RCC 7860 (cell line): ENCODE measurements at places on chromosomes 4 and X.
A peak's percentile ranks its signal among the peaks of the same experiment; 100 is the strongest.

DNA sequence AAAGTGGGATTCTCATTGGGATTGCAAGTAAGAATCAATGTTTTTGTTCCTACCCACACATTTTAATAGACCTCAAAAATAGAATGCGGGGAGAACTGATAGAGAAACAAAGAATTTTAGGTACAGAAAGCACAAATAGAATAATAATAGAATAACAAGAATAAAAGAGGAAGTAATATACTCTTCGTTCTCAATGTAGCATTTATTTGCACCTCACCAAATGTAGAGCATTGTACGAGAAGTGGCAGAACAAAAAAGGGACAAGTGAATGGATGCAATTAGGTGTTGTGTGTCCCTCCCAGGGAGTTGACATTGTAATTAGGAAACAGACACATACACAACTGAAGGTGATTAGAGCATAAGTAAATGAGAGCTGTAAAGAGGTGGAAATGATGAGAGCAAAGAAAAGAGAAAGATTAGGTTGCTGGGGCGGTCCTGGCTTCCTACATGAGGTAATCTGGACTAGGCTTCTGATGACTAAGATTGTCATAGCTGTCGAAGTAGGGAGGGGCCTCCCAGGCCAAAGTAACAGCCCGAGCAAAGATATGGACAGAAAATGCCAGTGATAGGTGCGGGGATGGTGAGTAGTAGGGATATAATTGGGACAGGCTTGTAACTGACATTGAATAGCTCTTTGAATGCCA is 10.4 kb downstream of the RAB9A start:
- no peak for DNase-seq

GRCh38 chr4:107366016-107366735 is 330.1 kb upstream of the DKK2 start:
- DNase-seq: no peak

- no peak for DNase-seq
Measured at GRCh38 chr4:44927399-44928380, 201.3 kb upstream of the GNPDA2 start.

GRCh38 chr4:53889326-53890055 is 174.9 kb downstream of the CHIC2 start:
- DNase-seq: no peak

- no peak for DNase-seq
Measured at GRCh38 chr4:162015090-162015489, 148.7 kb downstream of the FSTL5 start.

DNA sequence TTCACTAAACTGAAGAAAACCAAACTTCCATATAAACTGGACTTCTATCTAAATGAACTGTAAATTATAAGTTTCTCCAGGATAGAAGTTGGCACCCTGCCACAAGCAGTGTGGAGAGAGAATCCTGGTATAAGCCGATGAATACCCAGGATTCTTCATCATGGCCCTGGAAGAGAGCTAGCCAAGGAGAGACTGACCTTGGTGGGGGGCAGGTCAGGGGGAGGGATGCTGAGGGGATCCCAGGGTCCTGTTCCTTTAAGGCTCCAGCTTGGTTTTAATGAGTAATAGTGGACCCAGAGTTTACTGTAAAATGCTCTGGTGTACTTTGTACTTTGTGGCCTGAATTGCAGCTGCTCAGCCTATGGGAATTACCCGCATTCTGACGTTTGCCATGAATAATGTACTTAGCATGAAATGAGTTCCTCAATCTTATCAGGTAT is 16.9 kb downstream of the RASSF6 start:
- DNase-seq: peak; percentile 79

DNA sequence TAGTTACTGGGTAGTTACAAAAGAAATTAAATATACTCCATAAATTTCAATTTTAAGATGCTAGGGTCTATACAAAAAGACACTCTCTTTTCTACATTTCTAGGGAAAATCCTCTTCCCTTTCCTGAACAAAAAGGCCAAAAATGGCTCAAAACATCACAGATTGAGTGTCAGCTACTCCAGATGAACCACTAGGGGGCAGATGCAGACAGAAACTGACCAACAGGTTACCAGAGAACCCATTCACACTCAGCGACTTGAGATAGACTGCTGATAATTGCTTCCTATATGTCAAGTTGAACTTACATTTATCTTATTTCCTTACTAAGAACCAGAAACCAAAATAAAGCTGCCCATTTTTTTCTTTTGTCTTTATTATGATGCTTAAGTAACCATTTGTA is 83.4 kb upstream of the MID1IP1 start:
- no peak for DNase-seq

- no peak for DNase-seq
Measured at GRCh38 chrX:48972220-48973164, 848 bp upstream of the KCND1 start.

GRCh38 chrX:11756354-11757318 is 1.4 kb upstream of the MSL3 start:
- DNase-seq: no peak

DNA sequence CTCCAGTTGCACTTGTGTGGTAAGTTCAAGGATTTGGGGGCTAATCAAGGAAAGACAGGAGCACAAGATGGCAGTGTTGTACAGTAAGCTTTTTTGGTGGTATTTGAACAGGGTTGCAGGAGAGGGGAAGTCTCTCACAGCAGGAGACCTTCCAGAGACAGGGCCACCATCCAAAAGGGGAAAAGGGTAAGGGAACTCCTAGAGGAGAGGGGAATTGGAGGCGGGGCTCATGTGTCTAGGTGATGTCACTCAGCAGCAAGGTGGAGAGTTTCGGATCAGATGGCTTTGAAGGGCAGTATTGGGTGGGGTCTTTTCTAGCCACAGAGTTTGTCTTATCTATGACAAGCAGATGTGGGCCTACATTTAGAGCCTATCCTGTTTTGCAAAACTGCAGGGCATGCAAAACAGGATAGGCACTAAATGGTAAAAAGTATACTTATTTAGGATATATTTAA is 13.4 kb upstream of the RNF175 start:
- no peak for DNase-seq

DNA sequence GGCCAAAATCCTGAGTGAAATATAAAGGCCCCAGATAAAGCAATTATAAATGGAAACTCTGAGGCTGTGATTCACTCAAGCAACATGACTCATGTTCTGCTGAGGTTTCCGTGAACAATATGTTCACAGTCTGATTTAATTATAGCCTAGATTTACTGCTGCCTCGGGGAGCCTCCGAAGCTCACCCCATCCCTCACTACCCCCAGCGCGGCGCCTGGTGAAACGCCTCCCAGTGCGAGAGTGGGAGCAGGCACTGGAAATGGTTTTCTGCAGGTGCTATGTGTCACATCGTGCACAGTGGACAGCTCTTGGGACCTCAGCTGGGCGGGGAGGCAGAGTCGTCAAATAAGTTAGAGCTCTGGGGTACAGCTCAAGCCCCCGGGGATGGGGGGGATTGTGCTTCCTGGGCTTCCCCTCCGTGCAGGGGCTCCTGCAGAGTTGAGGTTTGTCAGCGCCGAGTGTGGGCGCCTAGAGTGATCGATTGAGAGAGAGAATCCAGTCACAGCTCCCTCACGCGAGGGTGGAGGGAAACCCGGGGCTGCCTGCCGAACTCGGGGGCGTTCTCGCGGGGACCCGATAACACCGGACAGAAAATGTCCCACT is 110.6 kb downstream of the PHKA2 start:
- peak; percentile 62 for DNase-seq

GRCh38 chr4:189202869-189203271 is 737.8 kb upstream of the FRG1 start:
- DNase-seq: no peak

- DNase-seq: no peak
Measured at GRCh38 chr4:164948975-164949374, 28.5 kb downstream of the TRIM61 start.

DNA sequence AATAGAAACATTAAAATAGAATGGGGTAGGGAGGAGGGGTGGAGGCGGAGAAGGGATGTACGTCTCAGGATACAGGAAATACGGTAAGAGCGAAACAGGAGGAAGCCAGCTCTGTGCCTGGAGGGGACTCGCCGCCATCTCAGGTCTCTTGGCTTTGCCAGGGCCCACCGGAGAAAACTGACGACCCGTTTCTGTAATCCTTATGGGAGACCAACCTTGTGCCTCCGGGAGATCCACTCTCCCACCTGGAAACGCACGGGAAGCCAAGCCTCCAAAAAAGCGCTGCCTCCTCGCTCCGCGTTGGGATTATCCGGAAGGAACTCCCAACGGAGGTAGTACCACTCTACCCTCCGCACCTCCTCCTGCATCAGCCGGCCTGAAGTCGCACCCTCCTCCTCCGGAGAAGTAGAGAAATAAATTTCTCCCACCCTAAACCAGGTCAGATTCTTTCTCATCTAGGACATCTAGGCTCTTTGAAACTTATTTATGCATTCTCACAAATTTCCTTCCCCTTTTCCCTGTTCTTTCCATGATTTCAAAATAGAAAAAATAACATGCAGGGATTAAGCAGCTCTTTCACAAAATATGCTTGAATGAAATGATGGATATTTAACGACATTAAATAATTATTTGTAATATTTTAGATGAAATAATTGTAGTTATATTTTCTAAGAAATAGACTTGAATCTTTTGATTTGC is at the start of gene NBDY:
Gene NBDY (plus strand): TSS at position 92 of the 699 bp plus-strand sequence. CDS start 111 bp downstream, at position 203.
- DNase-seq: peak; percentile 14

GRCh38 chrX:17390419-17390850 is 15.4 kb downstream of the NHS start:
- DNase-seq: no peak

GRCh38 chr4:121154103-121154515 is 10.0 kb downstream of the TNIP3 start:
- no peak for DNase-seq

- DNase-seq: no peak
Measured at GRCh38 chr4:123363729-123364128, 32.9 kb upstream of the SPRY1 start.

GRCh38 chr4:158811704-158812103 is 42.9 kb downstream of the FNIP2 start:
- no peak for DNase-seq

GRCh38 chrX:136747003-136747986 is 33.4 kb downstream of the ARHGEF6 start:
- peak; percentile 17 for DNase-seq

DNA sequence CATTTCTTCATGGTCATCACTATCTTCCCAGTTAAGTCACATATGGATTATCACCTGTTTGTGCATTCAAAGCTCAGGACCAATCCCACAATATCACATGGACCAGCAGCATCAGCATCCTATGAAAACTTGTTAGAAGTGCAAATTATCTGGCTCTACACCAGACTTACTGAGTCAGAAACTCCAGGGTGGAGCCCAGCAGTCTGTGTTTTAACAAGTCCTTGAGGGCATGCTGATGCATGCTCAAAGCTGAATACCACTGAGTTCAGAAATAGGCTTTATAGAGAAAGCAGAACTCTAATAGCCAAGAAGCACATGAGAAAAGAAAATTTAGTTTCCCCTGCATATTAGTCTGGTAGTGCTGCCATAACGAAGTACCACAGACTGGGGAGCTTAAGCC is 62.4 kb upstream of the GABRQ start:
- no peak for DNase-seq

GRCh38 chr4:187903106-187903505 is 92.5 kb upstream of the ZFP42 start:
- no peak for DNase-seq

- peak; percentile 5 for DNase-seq
Measured at GRCh38 chr4:177726111-177726510, 283.9 kb upstream of the AGA start.

DNA sequence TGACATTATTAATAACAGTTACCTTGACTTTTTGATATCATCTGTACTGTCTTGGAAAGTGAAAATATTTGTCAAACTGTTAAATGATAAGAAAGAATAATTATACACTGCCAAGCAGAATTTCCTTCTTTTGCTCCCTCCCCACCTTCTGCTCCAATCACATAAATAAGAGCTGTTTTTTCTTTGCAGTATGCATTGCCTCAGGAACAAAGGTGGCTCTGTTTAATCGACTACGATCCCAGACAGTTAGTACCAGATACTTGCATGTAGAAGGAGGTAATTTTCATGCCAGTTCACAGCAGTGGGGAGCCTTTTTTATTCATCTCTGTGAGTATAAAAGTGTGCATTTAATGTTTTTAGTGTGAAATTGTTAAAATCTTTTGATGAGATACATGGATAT is 66.1 kb downstream of the CCKAR start:
- DNase-seq: no peak

- DNase-seq: no peak
Measured at GRCh38 chr4:185020293-185020808, 2.1 kb downstream of the HELT start.
